ENCODE measurements at places on chromosomes 5 and 9. TPM values are rescaled to one million over a fixed set of nuclear protein-coding genes. Genes with fewer than 3 reads are reported as not detected.

GRCh38 chr5:175696139-175696854, 38.4 kb downstream of the HRH2 start:
- DNase-seq: peak; percentile 81

- DNase-seq: no peak
Observed at GRCh38 chr5:14440223-14440581, 141.4 kb upstream of the OTULINL start.

- no peak for DNase-seq
Observed at GRCh38 chr5:17177501-17178372, 39.7 kb upstream of the BASP1 start.

- DNase-seq: no peak
Observed at GRCh38 chr5:90866333-90866732, 307.7 kb downstream of the ADGRV1 start.

The C9orf43 gene
- total RNA-seq: 0.54 TPM

Data from activated naive CD8-positive, alpha-beta T cell treated with anti-CD3 and anti-CD28 coated beads, Interleukin-2, amount 10 ng/mL, durations not matched to agents 7 days and 5 days (primary cell).